OCI-LY7 (cell line): ENCODE measurements at places on chromosomes 6 and 20.

- DNase-seq = no peak
Observed at GRCh38 chr6:114785235-114786127, 442.7 kb upstream of the HS3ST5 start.

DNA sequence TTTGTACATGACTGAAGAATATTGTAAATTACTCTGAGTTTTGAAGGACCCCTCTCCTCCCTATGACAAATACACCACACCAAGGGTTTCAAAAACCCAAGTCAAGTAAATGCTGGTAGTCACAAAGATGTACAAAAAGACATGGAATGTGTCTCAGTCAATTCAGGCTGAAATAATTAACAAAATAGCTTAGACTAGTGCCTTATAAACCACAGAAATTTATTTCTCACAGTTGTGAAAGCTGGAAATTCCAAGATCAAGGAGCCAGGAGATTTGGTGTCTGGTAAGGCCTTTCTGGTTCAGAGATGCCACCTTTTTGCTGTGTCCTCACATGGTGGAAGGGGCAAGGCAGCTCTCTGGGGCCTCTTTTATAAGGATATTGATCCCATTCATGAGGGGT lies 202.3 kb upstream of the RIN2 start:
- no peak for DNase-seq

DNA sequence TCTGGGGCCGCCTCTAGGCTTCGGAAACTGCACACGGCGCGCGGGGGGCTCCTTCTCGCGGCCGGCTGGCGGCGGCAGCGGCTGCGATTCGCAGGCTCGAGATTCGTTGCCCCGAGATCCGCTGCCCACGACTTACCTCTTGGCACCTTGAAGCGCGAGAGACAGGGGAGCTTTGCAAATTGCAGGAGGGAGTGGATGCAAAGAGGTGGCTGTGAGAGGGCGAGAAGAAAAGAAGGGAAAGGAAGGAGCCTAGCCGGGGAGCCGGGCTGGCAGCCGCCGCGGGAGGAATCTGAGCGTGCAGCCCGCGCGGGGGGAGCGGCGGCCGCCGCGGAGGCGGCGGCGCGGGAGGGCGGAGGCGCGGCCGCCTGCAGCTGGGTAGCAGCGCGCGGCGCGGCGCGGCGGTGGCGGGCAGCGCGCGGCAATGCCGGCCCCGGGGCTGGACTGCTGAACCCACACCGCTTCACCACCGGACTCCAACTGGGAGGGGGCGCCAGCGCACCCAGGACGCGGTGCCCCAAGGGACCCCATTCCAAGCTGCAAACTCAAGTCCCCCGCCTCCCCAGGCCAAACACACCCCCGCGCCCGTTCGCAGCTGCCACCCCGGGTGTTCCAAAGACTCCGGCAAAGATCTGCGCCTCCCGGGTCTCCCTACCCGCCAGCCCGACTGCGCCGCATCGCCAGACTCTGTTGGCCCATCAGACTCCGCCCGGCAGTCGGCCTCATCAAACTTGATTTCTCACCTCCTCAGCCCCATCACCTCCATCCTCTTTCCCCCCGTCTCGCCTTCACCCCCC lies 44.2 kb upstream of the SUPT3H start:
- DNase-seq = peak; percentile 20

- DNase-seq = no peak
Observed at GRCh38 chr6:152323376-152323775, 313.8 kb downstream of the SYNE1 start.

GRCh38 chr6:46137387-46137786 lies 7.6 kb downstream of the ENPP4 start:
- DNase-seq = no peak

- peak; percentile 73 for DNase-seq
Observed at GRCh38 chr6:87473419-87473903, 687 bp downstream of the SLC35A1 start.

DNA sequence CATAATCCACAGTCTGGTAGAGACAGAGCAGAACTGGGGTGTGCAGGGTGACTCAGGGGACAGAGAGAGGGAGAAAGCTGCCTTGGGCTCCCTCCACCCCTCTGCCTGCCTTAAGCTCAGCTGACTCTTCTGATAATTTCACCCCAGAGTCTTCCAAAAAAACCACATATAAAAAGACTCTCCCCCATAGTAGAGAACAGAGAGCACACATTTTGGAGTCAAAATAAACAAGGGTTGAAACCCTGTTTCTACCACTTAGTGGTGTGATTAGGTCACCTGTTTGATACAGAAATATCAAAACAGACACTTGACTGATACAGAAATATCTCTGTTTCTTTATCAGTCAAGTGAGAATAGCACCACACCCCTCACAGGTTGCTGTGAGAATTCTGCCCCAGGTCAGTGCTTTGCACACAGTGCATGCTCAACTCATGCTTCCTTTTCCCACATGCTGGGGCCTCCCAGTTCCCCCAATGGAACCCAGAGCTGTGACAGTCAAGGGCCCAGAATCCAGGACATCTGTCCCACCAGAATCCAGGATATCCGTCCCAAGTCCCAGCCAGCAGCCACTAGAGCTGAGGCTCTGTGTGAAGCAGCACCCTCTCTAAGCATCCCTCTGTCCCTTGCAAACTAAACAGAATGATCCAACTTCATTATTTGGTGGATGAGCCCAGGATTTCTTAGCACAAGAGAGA lies 1.2 kb downstream of the TREML2 start:
- DNase-seq = peak; percentile 45

GRCh38 chr6:165059032-165059431 lies 250.4 kb downstream of the C6orf118 start:
- DNase-seq = no peak

DNA sequence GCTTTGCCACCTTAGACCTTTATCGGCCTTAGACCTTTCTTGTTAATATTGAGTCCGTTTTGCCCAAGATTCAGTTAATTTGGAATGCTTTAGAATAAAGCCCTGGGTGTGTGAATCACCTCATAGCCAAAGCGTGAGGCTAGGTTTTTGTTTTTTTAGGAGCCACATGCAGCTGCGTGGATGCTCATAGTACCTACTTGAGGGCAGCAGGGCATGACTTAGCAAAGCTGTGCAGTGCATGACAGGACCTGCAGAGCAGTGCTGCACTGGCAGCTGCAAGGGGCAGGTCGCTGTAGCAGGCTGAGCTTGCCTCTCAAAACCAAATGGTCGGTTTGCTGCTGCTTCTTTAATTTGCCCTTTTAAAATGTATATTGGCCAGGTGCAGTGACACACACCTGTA lies 116.1 kb downstream of the JAG1 start:
- peak; percentile 2 for DNase-seq

- peak; percentile 61 for DNase-seq
Observed at GRCh38 chr6:134035823-134036296, 16.6 kb downstream of the SLC2A12 start.

DNA sequence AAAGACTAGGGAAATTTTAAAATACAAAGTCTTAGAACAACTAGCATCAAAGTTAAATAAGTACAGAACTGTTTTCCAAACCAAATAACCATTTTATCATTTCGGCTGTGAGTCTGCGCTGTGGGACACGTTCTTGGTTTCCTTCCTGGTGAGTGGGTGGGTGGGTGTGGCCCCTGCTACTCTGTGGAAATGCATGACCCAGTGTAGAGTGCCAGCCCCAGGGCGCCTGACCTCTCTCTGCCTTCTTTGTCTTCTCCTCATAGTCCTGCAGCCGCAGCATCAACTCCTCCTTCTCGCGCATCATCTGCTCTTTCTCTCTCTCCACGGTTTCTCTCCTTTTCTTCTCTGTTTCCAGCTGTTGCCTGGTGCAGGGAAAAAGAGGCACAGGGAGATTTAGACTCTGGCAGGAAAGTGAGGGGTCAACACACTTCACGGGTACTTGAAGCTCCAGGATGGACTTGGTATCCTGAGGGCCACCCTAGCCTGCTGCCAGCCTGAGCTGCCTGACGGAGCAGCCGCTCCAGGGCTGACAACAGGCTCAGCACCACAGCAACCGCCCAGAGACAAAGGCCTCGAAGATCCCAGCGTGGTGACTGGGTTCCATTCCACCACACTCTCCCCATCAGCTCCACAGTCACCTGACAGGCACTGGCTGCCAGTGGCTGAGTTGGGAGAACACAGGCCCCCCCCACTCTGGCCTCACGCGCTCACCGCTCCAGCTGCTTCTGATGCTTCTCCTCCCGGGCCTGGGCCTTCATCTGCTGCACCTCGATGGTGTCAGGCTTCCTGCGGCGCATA lies 48.4 kb downstream of the EZR start:
- DNase-seq = no peak

DNA sequence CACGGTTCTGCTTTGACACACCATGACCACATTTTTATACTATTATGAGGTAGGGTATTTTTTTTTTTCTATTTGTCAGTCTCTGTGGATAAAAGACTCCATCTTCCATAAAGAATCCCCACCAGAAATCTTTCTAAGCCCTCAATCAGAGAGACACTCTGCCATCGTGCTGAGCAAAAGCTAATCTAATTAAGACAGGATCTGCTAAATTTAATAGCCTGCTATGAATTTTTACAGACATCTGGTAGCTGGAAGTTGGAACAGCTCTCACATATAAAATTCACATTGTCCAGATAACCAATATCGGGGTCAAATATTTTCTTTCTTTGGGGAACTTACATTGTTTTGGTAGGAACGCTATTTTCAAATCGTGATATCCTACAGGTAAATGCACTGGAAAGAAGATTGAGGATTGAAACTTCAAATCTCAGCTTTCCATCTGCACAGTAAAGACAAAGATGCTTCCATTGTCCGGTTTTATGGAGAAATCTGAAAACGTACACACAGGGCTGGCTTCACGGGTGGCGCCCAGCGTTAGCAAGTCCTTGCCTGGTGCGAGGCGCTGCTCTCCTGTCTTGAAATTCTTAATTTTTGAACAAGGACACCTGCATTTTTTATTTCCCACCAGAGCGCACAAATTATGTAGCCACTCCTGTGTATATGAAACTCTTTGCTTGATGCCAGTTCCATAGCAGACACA lies 573.8 kb upstream of the NOX3 start:
- DNase-seq = no peak

DNA sequence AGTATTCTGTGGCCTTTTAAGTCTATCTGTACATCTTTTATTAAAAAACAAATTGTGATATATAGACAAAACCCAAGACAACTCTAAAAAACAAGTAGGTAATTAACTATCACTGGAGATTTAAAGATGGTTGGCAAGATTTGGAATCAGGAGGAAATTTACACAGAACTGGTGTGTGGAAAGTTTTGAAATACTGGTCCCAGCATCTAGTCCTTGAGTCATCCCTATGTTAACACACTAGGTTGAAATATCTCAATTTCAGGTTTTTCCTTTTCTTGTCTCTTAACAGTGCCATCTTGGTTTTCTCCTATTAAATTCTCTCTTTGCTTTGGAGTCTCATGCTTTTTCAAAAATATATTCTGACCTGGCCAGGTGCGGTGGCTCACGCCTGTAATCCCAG lies 27.5 kb downstream of the SASH1 start:
- no peak for DNase-seq

DNA sequence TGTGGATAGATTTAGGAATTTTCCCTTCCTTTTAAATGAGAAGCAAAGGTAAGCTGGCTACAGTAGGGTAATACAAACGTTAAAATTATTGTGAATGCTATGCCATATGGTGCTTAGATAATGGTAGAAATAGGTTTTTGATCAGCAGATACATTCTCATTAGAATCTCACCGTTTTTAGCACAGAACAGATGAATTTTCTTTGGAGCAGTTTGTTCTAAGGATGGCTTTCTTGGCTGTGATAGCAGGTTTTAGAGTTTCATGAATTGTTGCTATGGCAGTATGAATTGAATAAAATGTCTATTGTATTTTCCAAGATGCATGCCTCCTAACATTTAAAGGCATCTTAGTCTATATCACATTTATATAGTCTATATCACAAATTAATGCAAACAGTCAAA lies 1394.5 kb downstream of the EPHA7 start:
- DNase-seq = no peak

GRCh38 chr6:22095836-22096235 lies 201.0 kb downstream of the PRL start:
- no peak for DNase-seq

DNA sequence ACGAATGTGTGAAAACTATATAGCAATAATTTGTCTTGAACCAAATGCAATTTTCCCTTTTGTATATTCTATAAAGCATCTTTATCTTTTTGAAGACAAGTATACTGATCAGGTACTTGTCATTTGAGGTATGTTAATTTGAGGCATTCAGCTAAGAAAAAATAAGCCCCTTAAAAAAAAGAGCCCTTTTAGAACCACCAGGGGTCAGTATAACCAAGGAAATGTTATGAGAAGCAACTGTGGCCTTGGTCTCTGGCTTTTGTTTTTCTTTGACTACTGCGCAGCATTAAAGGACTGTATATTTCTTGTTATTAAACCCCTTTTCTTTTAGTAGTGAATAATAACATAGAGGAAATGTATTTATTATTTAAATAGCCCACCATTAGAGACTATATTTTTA lies 43.1 kb downstream of the CD109 start:
- DNase-seq = peak; percentile 64

DNA sequence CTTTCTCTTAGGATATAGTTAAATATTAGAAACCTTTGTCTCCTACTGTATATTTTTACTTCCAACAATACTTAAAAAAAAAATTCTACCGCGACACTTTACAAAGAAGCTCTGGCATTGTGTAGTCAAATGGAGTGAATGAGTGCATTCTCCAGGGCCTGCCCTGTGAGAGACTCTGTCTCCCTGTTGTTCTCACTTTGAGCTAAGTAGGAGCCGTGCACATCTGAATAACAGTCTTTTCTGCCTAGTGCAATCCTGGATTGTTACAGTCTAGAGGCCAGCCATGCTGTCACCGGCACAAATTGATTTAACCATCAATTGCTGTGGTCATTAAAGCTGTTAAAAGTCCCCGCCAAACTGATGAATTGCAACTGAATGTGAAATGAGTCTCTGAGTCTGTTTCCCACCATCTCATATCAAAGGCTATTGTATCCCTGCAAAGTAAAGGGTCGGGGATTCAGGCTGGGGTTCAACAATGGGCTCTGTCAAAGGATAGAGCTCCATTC lies 156.0 kb downstream of the RFPL4B start:
- DNase-seq = no peak

DNA sequence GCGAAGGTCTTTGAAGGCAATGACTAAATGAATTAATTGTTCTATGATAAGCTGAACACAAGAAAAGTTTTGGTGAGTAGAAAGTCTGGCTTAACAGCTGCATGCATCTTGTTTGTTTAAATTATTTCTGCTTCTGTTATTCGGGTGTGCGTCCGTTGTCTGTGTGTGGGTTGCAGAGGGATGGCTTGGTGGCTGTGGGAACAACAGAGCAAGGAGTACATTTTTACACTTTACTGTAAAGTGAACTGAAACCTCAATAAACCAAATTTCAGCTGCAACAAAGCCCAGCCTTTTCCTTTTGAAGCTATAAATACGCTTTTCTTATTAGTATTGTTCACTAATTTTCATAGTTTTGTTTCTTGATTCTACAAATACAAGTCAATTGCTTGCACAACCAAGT lies 3.5 kb upstream of the LAMP5 start:
- DNase-seq = peak; percentile 1

DNA sequence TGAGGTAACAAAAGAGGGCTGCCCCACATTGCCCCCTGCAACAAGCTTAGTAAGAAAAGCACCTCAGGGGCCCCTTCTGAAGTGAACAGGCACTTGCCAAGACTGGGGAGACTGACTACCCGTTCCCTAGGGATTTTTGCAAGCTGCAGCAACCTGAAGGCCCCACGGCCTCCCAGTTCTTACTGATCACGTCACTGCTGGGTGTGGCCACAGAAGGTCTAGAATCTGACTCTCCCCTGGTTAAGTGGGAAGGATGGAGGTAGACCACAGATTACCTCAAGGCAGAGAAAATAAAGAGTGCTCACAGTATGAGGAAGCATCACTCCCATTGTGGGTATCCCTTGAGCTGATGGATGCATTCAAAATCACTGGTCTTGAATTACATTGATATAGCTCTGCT lies 201.5 kb upstream of the KCNQ5 start:
- DNase-seq = no peak

GRCh38 chr6:154457046-154457713 lies 53.3 kb downstream of the CNKSR3 start:
- DNase-seq = no peak

GRCh38 chr6:119575721-119576120 lies 226.2 kb upstream of the MAN1A1 start:
- no peak for DNase-seq
